Activated CD8-positive, alpha-beta memory T cell treated with anti-CD3 and anti-CD28 coated beads, Interleukin-2, amount 10 ng/mL, durations not matched to agents 7 days and 5 days (primary cell): ENCODE measurements at places on chromosomes 13 and 19. TPM values are rescaled to one million over a fixed set of nuclear protein-coding genes. Genes with fewer than 3 reads are reported as not detected.

Gene FXYD3
- not detected for total RNA-seq

Gene DCLK1
- not detected for total RNA-seq

Gene SOX1
- not detected for total RNA-seq

Gene ZNF420
- 10.4 TPM for total RNA-seq
